Stimulated activated naive CD8-positive, alpha-beta T cell treated with anti-CD3 and anti-CD28 coated beads, Interleukin-15, amount 100 ng/mL, for 72 hours (primary cell): ENCODE measurements at places on chromosomes 13 and 19.
A peak's percentile ranks its signal among the peaks of the same experiment; 100 is the strongest.

- DNase-seq = no peak
Measured at GRCh38 chr13:31476753-31477152, 262.6 kb upstream of the RXFP2 start.

- DNase-seq = no peak
Measured at GRCh38 chr19:32070101-32070500, 275.3 kb upstream of the ZNF507 start.

GRCh38 chr13:62510906-62511655, 1095.4 kb upstream of the PCDH20 start:
- DNase-seq = no peak

DNA sequence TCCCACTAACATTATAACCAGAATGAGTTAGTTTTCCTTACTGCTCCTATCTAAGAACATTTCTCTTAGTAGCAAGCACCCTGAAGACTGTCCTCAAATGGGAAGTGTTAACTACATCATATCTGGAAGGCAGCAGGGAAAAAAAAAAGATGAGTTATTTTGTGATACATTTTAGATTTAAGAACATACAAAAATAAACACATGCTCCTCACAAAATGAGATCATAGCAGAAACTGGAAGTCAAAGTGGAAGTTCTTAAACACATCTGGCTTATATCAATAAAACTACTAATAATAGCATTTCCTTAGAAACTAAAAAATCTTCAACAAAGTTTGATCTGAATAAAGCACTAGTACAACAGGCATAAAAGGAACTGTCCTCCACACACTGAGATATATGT, 70.4 kb downstream of the SLITRK6 start:
- DNase-seq = no peak

- DNase-seq = no peak
Measured at GRCh38 chr13:71967990-71968389, 101.0 kb upstream of the DACH1 start.

GRCh38 chr19:39825093-39825463, 8.9 kb downstream of the DYRK1B start:
- DNase-seq = no peak

DNA sequence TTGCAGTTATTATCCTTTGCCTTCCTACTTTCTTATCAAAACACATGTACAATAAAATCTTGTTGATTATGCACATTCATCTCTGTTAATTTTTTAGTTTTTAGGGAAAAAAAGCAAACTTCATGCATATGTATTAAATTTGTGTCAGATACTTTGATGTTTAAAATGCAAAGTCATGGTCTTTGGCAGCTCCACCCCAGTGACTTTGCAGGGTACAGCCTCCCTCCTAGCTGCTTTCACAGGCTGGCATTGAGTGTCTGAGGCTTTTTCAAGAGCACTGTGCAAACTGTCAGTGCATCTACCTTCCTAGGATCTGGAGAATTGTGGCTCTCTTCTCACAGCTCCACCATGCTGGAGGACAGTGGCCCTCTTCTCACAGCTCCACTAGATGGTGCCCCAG, 1988.1 kb upstream of the PCDH20 start:
- DNase-seq = no peak

DNA sequence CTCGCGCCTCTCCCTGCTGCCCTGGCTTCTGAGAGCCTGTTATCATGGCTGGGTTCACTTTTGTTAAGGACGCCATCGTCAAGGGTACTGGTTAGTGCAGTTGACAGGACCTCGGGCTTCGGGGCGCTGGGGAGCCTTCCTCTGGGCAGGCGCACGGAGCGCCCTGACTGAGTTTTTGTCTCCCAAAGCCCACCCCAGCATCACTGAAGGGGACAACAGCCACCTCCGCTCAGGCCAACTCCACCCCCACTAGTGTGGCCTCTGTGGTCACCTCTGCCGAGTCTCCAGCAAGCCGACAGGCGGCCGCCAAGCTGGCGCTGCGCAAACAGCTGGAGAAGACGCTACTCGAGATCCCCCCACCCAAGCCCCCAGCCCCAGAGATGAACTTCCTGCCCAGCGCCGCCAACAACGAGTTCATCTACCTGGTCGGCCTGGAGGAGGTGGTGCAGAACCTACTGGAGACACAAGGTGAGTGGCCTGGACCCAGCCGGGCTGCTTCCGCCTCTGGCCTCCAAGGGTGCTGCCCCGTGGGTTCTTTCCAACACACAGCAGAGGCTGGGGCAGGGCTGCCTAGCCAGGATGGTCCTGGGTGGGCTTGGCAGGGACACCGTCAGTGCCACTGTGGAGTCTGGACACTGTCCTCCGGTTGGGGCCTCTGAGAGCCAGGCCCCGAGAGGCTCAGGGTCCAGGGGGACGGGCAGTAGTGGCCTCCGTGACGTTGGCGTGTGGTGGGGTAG, 16.9 kb downstream of the TSSK6 start:
- DNase-seq = no peak

GRCh38 chr13:34762312-34762711, 179.8 kb upstream of the NBEA start:
- DNase-seq = no peak

- DNase-seq = no peak
Measured at GRCh38 chr19:55197528-55197927, 11.8 kb downstream of the PTPRH start.

GRCh38 chr13:20828539-20829364, 55.0 kb upstream of the EEF1AKMT1 start:
- peak; percentile 11 for DNase-seq

DNA sequence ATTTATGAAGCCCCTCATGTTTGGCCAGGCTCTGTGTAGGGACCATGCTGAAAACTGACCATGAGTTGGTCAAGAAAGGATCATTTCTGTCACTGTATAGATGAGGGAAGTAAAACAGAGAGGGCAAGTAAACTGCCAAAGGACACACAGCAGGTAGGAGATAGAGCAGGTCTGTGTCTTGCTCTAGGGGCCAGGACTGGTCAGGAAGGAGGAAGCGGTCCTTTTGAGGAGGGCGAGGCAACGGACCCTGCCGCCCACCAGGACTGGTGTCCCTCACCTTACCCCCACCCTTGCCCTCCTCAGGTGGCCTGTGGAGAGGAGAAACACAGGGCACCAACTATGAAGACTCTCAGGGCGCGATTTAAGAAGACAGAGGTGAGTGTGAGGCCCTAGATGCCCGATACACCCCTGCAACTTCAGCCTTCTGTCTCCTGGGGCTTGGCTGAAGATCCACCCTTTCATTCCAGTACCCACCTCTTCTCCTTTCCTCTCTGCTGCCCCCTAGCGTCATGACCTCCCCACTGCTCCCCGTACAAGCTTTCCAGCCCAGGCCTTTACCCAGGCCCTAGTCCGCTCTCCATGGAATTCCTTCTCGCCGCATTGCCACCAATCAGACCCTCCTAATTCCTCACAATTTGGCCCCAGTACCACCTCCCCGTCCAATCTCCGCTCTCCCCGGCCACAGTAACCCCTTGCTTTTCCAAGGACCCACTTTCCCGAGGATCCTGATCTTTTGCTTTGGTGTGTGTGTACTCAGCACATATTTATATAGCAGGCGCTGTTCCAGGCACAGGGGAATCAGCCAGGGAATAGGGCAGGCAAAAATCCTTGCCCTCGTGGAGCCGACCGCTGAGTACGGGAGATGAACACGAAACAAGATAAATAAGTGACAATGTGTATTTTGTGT, 3.9 kb downstream of the ANKRD24 start:
- peak; percentile 76 for DNase-seq

GRCh38 chr19:4185413-4186086, 3.1 kb downstream of the ANKRD24 start:
- no peak for DNase-seq

GRCh38 chr19:48955308-48955958, 758 bp downstream of the BAX start:
- no peak for DNase-seq

- no peak for DNase-seq
Measured at GRCh38 chr13:95182570-95183265, 118.5 kb downstream of the ABCC4 start.

GRCh38 chr13:50149214-50149613, 134.0 kb downstream of the KCNRG start:
- DNase-seq = no peak

GRCh38 chr19:31372246-31372781, 23.1 kb upstream of the TSHZ3 start:
- peak; percentile 9 for DNase-seq

DNA sequence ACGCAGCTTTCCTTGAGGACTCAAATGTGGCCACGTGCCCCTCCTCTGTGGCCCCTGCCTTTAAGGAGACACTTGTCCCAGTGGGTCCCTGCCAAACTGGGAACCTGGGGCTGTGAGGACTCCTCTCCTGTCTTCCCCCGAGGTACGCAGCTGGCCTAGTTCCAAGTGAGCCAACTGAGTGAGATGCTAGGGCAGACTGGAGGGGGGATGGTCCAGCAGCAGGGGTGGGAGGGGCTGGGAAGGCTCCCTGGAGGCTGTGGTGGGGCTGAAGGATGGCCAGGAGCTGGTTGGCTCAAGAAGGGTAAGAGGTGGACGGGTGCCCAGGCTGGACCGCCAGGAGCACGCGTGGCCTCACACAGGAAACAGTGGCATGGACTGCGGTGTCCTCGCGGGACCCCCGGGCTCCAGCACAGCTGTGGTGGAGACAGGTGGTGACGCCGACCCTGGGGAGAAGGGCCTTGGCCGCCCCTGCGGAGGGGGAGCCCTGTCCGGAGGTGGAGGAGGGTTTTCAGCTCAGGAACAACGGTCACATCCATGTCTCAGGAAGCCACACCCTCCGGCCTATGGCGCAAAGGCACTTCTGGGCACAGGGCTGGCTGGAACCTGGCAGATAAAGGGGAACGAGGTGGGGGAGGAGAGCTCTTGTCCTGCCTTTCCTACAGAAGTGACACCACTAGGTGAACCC, 45.8 kb downstream of the MLLT1 start:
- DNase-seq = no peak

- peak; percentile 69 for DNase-seq
Measured at GRCh38 chr19:2034729-2035589, 16.1 kb downstream of the MKNK2 start.

DNA sequence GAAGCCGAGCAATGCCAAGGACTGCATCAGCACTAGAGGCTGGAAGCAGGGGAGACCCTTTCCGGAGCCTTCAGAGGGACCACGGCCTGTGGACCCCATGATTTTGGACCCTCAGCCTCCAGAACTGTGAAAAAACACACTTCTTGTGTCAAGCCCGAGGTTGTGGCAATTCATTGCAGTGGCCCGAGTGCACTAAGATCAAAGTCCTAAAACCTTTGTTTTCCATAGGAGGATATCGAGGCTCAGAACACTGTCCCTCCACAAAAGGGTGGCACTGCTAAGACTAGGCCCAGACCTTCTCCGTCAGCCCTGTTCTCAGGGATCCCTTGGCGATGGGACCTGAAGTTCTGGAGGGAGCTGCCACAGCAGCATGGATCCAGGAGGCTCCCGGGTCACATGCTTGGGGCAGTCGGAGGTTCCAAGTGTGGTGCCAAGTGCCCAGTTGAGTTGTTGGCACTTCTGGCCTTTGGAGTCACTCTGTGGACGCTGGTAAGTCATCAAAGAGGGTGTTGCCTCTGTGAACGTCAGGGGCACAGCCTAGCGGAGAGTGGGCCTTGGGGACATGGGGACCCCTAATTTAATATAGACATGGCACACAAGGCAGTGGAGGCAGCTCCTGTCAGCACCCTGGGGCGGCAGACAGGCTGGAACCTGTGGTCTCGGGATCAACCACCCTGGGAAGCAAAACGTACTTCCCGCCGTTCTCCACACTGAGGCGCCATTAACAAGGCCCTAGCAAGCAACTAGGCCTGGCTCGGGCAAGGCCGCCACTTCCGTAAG, 199.2 kb downstream of the COL4A1 start:
- no peak for DNase-seq

- DNase-seq = no peak
Measured at GRCh38 chr13:75910591-75910990, 274.5 kb downstream of the LMO7 start.

DNA sequence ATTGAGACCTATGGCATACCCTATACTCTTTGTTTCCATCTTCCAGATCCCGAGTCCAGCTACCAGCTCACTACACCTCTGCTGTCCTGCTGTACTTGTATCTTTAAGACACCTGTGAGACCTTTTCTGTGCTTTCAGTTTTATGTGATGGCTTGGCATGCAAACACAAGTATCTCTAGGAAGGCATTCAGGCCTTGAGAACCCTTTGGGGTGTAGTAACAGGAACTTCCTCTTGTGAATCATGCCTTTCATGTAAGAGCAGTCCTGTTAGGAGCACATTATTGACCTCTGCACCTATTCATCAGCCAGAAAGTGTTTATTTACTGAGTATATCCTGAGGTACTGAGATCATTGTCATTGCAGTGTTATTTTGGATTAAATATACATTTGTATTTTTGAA, 87.0 kb upstream of the HTR2A start:
- no peak for DNase-seq

GRCh38 chr19:54159352-54160181, at the start of gene LENG1:
Gene LENG1, minus strand, starts transcription at chr19:54159721. Its CDS starts 26 bp downstream, at chr19:54159695.
- DNase-seq = peak; percentile 97

DNA sequence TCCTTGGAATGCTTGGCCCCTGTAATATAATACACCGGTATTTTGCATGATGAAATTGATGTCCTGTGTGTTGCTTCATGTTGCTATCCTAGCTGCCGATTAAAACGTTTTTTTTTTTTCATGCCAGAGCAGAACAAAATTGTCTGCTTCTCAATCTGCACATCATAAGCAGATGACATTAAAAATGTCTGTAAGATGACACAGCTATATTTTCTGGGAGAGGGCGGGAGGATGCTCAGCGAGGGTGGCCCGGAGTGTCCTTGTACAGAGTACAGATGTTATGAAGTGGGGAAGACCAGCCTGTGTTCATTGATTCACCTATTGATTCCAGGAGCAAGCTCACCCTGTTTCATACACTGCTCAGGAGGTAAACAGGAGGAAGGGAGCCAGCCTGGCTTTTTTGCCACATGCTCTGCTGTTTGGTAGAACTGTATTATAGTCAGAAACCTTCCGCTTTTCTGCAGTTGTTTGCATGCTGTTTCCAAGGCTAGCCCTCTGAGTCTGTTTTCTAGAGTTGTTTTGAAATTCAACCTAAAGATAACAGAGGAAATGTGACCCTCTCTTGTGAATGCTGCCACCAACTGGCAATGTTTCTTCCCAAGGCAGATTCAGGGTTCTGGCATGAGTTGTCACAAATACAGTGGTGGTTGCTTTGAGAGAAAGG, 4.7 kb upstream of the IRS2 start:
- DNase-seq = no peak

- no peak for DNase-seq
Measured at GRCh38 chr13:34065928-34066327, 248.0 kb downstream of the RFC3 start.

DNA sequence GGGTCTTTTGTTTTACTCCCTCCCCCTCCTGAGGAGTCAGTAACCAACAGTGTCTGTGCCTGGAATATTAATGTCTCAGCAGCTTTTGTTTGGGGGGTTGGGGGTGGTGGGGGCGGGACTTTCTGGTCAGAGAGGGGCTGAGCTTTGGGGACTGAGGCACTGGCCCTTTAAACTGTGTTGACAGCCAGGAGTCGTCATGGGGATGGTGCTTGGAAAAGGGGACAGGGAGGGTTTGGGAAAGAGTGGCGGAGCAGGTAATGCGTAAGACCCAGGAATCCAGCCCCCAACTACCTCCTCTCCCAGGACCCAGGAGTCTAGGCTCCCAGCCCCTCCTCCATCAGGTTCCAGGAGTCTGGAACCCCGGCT, 5.2 kb downstream of the CADM4 start:
- DNase-seq = no peak
